ENCODE measurements at places on chromosomes 5 and 9.
A peak's percentile ranks its signal among the peaks of the same experiment; 100 is the strongest.

- DNase-seq, result peak; percentile 40
Measured at GRCh38 chr5:170225326-170226128, 7.3 kb upstream of the C5orf58 start.

- no peak for DNase-seq
Measured at GRCh38 chr5:146799231-146799630, 79.3 kb downstream of the PPP2R2B start.

GRCh38 chr9:85228111-85228855 lies 513.5 kb downstream of the AGTPBP1 start:
- no peak for DNase-seq

- no peak for DNase-seq
Measured at GRCh38 chr9:125532412-125532811, 174.6 kb downstream of the MAPKAP1 start.

DNA sequence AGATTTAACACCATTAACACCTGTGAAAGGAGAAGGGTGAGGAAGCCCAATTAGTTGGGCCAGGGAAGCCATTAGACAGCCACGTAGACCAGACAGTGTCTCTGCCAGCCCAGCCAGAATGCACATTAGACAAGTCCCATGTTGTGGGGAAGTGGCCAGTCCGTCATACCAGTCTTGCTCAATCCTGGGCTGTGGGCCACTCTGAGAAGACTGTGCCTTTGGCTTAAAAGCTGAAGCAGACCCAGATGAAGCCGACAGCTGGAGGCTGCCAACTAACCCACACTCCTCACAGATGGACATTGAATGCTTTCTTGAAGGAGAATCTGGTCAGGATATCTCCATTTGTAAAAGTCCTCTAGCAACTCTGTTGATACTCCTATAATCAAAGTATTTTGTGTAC lies 128.5 kb downstream of the CHSY3 start:
- no peak for DNase-seq

GRCh38 chr5:547086-547924 lies 23.1 kb upstream of the SLC9A3 start:
- no peak for DNase-seq

DNA sequence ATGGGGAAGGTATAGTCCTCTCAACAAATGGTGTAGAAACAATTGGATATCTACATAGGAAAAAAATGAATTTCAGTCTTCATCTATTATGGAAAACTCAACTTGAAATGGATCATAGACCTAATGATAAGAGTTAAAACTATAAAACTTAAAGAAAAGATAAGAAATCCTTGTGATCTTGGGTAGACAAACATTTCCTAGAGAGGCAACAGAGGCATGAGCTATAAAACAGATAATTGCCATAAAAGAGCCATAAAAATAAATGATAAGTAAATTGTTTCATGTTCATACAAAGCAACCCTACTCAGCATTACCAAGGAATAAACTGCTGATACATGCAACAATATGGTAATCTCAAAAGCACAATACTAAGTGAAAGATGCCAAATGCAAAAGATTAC lies 76.2 kb downstream of the SNX18 start:
- no peak for DNase-seq

DNA sequence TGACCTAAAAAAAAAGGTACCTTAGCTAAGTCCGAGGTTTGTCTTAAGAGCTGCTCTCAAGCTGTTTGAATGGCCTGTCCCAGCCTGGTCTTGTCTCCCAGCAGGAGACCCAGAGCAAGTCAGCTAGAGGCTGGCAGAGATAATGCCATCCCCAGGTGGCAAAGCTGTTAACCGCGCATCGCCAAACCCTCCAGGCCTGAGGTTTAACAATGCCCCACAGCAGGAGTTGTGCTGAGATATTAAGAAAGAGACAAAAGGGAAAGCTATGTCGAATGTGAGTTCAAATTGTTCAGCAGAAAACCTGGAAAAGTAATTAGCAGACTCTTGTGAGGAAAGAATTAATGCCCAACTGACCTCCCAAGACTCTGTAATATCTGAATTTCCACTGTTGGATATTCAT lies 187.1 kb downstream of the FSTL4 start:
- DNase-seq, result no peak

DNA sequence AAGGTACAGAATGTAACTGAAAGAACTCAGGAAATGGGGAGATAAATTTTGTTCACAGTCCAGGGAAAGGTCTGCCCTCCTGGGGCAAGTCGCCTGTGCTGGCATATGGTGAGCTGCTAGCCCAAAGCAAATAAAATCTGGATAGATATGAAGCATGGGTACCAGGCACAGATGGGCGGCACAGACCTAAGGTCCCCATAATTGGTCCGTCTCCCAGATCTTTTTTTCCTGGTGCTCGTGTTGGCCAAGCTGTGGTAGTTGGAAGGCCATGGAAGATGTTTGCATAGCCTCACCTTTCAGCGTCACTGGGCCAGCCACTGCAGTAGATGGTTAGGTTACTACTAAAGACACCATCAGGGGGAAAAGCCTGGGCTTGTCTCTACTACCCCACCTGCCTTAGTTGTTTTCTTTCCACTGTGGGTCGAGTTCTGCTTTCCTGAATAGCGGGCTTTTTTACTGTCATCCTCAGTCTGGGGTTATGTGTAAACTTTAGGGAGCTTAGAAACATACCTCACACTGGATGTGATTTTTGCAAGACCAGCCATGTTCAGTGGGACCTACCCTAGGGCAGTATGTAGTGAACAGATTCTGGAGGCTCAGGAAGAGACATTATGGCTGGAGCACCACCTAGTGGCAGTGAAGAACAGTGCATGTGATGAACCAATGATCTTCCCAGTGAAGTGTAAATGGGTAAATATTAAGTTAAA lies 24.2 kb upstream of the GLRX start:
- peak; percentile 62 for DNase-seq

- no peak for DNase-seq
Measured at GRCh38 chr9:26814799-26815198, 77.8 kb downstream of the CAAP1 start.

DNA sequence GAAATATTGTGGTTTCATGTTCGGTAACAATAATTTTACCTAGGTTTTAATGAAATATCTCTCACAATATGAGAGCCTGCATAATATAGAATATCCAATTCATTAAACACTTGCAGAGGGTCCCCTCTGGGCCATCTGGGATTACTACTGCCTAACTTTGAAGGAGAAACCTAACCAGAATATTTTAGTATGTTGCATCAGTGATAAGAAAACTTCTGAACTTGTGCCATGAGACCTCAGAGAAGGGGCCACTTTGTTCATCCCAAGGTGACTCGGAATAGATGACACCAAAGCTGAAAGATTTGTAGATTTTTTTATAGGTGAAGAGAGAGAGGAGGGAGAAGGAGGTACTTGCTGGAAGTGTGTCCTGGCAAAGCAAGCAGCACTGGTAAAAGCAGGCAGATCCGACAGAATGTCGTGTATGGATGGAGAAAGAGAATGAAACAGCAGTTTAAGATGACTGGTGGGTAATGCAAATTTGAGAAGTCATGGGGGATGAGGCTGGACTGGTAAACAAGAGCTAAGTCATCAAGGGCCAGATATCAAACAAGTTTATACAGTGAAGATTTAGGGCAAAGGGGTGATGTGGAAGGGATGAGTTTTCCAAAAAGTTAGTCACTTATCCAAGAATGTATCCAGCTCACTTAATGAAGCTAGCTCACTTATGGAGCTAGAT lies 372.3 kb downstream of the ADGRV1 start:
- DNase-seq, result no peak

GRCh38 chr5:109030360-109031143 lies 282.9 kb downstream of the FER start:
- DNase-seq, result no peak

DNA sequence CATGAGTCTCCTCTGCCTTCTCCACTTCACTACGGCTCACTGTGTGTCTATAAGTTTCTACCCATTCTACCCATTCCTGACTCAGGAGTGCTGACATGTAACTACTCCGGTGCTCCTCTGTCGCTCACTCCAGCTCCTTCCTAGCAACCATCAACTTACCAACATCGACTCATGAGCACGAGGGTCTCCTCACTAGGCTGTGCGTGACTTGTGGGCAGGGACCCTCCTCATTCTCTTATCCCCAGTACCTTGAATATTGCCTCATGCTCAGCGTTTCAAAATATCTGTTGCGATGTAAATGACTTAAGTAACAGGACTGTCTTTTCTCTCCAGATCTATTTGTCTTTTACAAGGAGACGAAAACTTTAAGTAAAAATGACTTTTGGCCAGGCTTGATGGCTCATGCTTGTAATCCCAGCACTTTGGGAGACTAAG lies 73.1 kb downstream of the BASP1 start:
- DNase-seq, result no peak

DNA sequence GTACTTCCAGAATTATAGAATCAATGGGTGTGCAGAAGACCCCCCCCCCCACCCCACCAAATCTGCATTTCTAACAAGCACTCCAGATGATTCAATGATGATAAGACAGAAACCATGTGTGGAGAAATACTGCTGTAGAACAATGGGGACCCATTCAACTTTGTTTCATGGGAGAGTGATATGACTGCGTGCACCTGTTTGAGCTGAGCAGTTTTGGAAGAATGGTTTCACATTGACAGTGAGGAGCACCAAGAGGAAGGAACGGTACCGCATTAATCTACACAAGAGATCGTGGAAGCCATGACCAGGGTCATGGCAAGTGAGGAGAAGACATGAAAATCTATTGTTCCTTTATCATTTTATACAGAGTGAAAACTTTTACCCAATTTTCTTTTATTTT lies 202.7 kb downstream of the CD180 start:
- no peak for DNase-seq

DNA sequence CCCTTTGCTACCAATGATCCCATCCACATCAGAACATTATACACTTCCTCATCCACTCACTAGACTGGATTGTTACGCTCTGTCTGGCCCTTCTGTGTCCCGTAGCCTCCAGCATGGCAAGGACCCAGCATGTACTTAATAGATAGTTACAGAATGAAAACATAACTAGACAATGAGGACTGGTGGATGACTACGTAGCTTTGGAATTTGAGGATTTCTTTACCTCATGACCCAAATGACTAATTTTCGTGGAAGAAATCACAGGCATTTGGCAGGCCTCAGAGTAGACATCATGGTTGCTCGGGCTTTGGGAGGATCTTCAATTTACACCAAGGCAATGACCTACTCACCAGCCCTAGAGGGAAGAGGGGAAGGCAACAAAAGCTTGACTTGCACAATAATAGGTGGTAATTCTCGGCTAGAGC lies 299.8 kb downstream of the TLE1 start:
- no peak for DNase-seq

GRCh38 chr5:172672681-172673080 lies 31.6 kb downstream of the NEURL1B start:
- no peak for DNase-seq

- no peak for DNase-seq
Measured at GRCh38 chr9:75962013-75962661, 71.7 kb downstream of the PCSK5 start.

- DNase-seq, result no peak
Measured at GRCh38 chr5:103059525-103059924, 60.4 kb downstream of the GIN1 start.

GRCh38 chr5:20229303-20230005 lies 241.5 kb upstream of the CDH18 start:
- DNase-seq, result no peak

- no peak for DNase-seq
Measured at GRCh38 chr9:113913426-113914195, 37.5 kb downstream of the ZNF618 start.

DNA sequence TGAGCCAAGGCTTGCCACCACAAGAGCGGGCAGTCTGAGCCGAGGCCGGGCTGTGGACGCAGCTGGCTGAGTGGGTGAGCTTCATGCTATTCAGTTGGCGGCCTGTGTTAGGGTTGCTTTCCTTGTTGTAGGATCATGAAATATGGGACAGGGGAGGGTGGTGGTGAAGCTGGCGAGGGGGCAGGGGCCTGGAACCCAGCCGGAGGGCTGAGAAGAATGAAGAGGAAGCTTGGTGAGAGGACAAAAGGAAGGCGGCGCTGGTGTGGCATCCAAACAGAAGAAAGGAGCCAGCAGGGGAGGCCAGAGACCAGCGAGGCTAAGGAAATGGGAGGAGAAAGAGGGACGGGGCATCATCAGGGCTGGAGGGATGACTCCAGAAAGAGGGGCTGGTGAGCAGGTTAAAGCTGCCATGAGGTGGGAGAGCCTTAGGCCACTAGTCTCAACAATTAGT lies 18.3 kb downstream of the RALGPS1 start:
- DNase-seq, result no peak

- DNase-seq, result no peak
Measured at GRCh38 chr9:15541872-15542271, 11.0 kb upstream of the CCDC171 start.

- peak; percentile 29 for DNase-seq
Measured at GRCh38 chr9:96484521-96484931, 34.6 kb downstream of the HABP4 start.

GRCh38 chr5:174999581-174999980 lies 275.2 kb downstream of the MSX2 start:
- DNase-seq, result no peak

DNA sequence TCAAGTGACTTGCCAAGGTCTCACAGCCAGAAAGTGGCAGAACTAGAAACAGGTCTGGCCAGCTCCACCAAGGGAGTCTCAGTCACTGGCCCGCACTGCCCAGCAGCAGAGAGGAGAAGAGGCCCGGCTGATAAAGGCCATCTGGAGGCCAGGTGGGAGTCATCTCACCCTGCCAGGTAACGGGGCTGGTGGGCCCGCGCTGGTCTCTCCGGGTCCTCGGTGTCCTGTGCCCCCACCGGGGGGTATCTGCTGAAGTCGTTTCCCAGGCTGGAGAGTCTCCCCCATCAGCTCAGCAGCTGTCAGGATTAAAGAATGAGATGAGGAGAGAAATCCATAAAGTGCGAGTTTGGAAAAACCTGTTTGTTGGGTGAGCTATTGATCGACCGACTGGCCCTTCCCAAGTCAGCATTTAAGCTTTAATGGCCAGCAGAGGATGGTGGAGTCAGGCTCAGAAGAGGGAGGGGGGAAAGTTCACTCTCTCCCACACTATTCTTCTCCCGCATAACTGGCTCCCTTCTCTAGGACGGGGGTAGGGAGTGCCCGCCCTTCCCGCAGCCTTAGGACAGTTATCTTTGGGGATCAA lies 30.3 kb downstream of the LMX1B start:
- no peak for DNase-seq

GRCh38 chr5:453725-454481 lies 10.9 kb downstream of the EXOC3 start:
- DNase-seq, result no peak

- no peak for DNase-seq
Measured at GRCh38 chr5:52727576-52727975, 60.1 kb upstream of the ITGA1 start.

Data from GM18507 (cell line).